Esophagus muscularis mucosa (tissue), 4 donors: ENCODE measurements at places on chromosomes 5 and 9. TPM values are rescaled to one million over a fixed set of nuclear protein-coding genes. Genes with fewer than 3 reads are reported as not detected.

The SURF1 gene
- 86.4 TPM for total RNA-seq

DNA sequence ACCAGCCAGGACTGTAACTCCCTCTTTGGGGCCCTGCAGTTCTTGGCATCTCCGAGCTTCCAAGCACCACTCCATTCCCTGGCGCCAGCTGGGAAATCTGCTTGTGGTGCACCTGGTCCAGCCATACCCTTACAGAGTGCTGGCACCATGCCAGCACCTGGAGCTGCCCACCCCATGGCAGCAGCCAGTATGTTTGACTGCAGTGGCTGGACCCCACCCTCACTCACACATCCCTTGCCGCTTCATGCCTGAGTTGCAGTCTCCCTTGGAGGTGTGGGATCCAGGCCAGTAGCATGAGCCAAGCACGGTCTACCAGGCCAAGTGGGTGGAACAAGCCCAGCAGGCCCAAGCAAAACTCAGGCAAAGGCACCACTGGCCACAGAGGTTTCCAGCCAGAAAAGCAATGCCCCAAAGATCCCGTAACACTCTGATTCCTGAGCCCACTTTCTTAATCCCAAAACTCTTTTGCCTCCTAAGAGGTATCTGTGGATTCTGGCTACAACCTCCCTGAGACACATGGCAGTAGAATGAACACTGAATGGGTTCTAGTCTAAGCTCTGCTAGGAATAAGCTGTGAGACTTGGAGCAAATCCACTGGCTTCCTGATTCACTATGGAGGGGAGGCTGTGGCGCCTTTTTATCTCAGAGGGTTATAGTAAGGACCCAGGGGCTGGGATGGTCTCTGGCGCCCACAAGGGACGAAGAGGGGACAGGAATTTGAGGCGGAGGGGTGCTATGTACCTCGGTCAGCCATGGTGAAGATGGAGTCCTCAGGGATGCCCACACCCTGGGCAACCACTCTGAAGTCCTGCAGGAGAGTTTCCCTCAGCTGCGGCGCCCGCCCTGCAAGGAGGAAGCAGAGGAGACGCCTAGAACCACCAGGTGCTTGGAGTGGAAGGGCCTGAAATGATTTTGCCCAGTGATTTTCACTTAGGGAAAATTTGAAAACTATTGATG is 5.6 kb downstream of the AMBP start:
- peaks cover 15% of the 10 kb centered on the region for H3K27me3 ChIP-seq
- no peak overlapping the region for H3K27ac ChIP-seq
- no peak for DNase-seq

DNA sequence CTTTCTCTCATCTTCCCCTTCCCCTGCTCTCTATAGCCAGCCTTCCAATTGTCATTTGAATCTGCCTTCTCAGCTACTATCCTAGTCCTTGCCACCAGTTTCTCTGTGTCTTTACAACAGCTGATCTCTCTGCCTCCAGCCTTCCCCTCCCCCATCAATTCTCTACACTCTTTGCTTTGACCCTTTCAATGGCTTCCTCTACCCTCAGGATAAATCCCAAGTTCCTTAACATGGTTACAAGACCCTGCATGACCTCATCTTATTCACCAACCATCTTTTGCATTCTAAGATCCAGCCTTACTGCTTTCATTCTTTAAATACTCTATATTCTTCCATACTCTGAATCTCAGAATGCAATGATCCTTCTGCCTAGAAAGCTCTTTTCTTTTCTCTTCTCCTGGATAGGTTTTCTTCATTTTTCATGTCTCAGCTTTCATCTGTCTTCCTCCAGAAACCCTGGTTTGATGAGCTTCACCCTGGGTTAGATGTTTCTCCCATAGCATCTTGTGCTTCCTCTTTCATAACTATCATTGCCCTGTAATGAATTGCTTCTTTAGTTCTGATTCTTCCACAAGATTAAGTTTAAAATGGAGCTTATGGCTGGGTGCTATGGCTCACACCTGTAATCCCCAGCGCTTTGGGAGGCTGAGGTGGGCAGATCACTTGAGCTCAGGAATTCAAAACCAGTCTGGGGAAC is 58.6 kb upstream of the ZSWIM6 start:
- DNase-seq = no peak
- no peak overlapping the region for H3K27ac ChIP-seq
- no peaks in the 10 kb centered on the region for H3K36me3 ChIP-seq
- peaks cover 29% of the 10 kb centered on the region for H3K4me1 ChIP-seq

DNA sequence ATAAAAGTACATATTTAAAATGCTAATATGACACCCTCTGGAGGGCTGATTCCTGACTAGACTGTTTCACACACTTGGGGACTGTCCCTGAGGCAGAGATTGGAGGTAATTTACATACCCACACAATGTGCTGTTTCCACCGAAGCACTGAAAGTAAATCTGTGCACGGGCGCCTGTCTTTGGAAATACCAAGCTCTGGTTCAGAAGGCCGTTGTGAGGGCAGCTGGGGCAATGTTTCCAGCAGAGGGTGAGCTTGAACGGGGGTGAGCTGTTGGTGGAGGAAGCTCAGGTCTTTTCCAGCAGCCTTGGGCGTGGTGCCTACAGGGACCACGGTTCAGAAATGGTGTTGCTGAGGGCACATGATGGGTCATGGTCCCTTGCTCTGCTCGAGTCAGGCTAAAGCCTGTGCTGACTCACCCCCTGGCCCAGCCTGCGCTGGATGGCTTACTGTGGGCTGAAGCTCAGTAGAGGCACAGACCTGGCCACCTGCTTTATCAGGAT is 25.8 kb upstream of the HMCN2 start:
- no peaks in the 10 kb centered on the region for H3K36me3 ChIP-seq
- H3K4me1 ChIP-seq = peaks cover 56% of the 10 kb centered on the region
- DNase-seq = no peak
- H3K27ac ChIP-seq = peak overlapping the region; percentile 34
- H3K27me3 ChIP-seq = no peaks in the 10 kb centered on the region
- H3K4me3 ChIP-seq = no peak overlapping the region

DNA sequence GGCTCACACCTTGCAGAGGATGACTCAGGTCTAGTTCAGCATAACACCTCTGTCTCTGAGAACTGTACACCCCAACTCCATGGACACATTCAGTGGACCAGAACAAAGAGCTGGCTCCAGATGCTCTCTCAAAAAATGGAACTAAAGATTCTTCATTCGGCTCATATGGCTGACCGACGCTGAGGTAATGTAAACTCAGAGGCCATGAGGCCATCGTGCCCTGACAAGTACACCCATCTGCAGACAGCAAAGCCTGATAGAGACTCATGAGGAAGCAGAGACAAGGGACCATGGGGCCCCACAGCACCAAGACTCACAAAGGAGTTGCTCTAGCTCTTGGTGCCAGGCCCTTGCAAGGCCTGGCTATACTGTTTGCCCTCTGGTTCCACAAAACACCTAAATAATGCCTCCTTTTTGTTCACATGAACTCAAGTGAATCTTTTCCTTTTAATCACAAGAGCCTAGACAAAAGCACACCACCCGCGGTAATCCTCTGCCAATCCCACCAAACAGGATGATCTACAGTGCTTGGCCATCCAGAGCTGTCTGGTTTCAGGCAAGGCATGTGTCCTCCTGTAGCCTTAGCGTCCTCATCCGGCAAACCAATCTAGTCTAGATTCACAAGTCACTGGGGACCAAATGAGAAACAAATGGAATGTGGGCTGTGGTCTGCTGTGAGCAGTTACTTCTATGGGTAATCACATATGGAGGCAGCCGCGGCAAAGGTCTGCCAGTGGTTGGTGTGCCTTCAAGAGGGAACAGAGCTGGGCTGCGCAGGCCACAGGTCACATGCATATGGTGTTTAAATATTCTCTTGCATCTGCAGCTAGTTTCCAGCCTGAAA is 22.7 kb downstream of the MED27 start:
- no peaks in the 10 kb centered on the region for H3K27me3 ChIP-seq
- H3K36me3 ChIP-seq = no peaks in the 10 kb centered on the region
- DNase-seq = no peak
- no peak overlapping the region for H3K4me3 ChIP-seq
- H3K4me1 ChIP-seq = no peaks in the 10 kb centered on the region
